ENCODE measurements at places on chromosomes 1 and 21.
A peak's percentile ranks its signal among the peaks of the same experiment; 100 is the strongest.

DNA sequence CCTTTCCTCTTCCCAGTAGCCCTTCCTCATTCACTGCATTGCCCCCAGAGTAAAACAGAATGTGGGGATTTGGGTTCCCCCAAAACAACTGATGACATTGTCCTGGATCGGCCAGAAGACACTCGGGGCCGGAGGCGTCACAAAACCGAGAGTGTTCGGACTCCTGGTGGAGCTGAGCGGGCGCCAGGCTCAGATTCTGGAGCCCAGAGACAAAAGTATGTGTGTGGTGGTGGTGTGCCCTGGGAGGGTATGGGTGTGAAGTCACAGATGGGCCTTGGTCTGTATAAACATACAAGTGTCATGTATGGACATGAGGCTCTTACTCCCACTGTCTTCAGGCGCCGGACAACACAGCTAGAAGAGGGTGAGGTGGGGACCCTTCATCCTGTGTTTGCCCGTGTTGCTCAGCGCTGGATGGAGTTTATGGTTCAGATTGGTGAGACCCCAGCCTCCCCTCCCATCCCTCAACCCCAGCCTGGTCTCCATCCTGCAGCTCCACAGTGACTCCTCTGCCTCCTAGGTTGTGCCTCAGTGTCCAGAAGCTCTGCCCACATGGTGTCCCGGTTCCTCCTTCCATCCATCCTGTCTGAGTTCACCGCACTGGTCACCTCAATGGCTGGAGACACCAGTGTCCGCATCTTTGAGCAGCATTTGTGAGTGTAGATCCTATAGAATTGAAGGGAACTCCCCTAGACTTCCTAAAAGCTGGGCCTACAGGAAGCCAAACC lies 12.4 kb downstream of the HYI start:
- DNase-seq, result no peak

DNA sequence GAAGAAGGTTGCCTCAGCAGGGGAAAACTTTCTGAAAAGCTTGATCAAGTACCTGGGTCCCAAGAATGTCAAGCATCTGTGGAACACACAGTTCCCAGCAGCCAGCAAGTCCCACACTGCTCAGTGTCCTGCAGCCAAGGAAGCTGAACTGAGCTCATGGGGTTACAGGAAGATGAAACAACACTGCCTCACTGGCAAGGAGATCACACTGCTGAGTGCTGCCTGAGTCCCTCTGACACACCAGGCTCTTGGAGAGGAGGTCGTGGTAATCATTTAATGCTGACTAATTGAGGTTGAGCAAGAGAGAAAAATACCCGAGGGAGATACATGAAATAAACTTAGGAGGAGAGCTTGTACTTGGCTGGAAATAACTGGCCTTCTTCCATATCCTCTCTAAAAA lies 75.2 kb downstream of the MPZL1 start:
- DNase-seq, result no peak

GRCh38 chr21:36980280-36981048 lies 14.0 kb upstream of the HLCS start:
- no peak for DNase-seq

- peak; percentile 44 for DNase-seq
Observed at GRCh38 chr1:117128323-117129079, 7.0 kb upstream of the TRIM45 start.

DNA sequence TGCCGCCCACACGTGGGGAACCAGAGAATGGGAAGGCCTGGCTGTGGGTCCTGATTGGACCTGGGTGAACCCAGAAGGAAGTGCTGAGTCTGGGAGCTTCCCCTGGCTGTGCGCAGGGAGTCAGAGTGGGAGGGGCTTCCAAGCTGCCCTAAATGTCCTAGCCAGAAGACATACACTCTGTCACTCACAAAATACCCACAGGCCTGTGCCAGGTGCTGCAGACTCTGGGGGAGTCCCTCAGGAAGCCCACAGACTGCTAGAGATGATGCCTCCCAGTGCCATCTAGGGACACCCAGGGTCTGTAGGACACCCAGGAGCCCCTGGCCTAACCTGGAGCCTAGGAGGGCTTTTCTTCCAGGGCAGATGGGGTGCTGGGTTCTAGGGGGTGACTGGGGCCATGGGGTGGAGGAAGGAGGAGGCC lies 33.7 kb upstream of the LRP8 start:
- DNase-seq, result no peak

DNA sequence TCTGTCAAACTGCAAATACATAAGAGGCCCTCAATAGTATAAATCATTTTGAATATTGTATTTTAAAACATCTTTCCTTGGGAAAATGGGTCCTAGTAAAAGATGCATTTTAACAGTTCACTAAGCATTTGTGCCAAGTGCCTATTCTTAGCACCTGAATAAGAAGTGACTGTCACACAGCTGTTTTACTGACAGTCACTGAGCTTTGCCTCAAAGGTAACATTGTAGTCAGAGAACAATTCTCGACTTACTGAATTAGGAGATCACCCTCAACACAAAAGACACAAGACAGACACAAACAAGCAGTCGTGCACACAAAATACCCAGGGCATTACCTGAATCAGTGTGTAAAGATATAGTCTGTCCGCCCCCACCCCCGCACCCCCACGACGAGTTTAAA lies 408 bp downstream of the ESRRG start:
- no peak for DNase-seq

DNA sequence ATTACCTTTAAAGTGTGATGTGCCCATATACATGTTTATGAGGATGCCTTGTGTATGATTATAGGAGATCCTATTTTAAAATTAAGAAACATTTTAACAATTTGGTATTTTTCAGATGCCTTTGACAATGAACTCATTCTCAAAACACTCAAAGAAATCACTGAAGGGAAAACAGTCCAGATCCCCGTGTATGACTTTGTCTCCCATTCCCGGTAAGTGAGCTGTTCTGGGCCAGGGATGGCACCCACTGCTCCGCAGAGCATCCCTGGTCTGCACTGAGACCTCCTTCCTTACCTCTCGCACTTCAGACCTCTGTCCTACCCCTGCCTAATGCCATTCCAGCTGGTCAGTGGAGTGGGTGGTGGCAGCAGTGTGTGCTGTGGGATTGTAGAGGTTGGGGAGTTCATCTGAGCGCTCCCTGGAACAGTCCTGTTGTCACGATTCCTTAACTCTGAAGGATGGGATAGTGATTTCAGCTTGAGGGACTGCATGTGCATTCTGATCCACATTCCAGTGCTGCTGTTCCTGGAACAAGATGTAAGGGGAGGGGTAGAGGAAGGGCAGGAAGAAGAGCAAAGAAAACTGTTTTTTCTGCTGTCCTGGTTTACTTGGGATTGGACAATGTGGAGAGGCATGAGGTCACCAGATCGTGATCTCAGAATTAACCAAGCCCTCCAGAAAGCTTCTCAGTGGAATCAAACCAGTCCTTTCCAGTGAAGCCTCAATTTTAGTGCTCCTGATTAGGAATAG lies 63.9 kb downstream of the UCK2 start:
- no peak for DNase-seq

GRCh38 chr1:201279313-201279712 lies 4.0 kb upstream of the PKP1 start:
- no peak for DNase-seq

DNA sequence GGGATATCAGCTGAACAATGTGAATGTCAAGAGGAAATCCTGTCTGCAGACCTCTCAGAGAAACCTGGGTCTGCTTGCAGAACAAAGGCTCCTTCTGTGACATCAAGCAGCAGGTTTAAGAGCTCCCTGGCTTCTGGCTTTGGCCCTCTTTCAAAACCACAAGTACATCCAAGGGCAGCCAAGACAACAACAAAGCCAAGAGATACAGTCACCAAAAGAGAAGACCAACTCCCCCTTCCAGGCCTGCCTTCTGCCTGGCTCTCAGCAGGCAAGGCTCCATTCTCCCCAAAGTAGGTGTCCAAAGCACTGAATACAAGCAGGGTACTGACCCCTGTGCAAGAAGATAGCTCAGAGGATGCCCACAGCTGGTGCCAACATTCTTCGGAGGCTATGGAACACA lies 11.5 kb downstream of the BCAR3 start:
- no peak for DNase-seq

DNA sequence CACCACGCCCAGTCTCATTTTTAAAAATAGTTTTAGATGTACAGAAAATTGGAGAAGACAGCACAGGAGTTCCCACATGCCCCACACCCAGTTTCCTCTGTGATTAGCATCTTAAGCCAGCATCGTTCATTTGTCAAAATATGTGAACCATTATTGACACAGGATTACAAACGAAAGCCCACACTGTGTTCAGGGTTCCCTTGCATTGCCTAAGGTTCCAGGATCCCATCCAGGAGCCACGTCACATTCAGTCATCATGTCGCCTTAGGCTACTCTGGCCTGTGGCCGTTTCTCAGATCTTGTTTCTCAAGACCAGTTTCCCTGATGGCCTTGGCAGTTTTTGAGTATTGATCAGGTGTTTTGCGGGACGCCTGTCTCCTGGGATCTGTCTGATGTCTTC lies 34.7 kb upstream of the TNFRSF1B start:
- DNase-seq, result no peak

DNA sequence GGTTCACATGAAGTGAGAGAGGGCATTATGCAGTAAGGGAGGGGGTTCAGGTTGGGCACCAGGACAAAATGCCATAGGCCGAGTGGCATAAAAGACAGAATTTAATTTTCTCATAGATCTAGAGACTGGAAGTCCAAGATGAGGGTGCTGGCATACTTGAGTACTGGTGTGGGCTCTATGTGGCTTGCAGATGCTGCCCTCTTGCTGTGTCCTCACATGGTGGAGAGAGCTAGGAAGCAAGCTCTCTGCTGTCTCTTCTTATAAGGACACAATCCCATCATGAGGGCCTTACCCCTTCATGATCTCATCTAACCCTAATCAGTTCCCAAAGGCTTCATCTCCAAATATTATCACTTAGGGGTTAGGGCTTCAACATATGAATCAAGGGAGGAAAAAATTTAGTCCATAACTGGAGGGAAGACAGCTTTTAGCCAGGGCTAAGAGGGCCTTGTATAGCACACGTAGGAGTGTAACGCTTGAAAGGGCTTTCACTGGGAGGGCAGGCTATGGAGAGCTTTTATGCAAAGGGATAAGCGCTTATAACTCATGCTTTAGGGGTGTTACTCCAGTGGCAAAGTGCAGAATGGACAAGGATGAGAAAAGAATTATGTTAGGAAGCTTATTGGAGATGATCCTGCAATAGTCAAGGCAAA lies 64.5 kb downstream of the PLPPR5 start:
- no peak for DNase-seq

GRCh38 chr1:215002471-215002870 lies 80.1 kb upstream of the KCNK2 start:
- DNase-seq, result no peak

GRCh38 chr1:1777950-1778662 lies at the start of gene NADK:
Gene NADK, minus strand, starts transcription at chr1:1778470. Its CDS starts 13,064 bp downstream, at chr1:1765406.
- peak; percentile 74 for DNase-seq

GRCh38 chr1:211033921-211034525 lies 99.9 kb downstream of the KCNH1 start:
- DNase-seq, result no peak

DNA sequence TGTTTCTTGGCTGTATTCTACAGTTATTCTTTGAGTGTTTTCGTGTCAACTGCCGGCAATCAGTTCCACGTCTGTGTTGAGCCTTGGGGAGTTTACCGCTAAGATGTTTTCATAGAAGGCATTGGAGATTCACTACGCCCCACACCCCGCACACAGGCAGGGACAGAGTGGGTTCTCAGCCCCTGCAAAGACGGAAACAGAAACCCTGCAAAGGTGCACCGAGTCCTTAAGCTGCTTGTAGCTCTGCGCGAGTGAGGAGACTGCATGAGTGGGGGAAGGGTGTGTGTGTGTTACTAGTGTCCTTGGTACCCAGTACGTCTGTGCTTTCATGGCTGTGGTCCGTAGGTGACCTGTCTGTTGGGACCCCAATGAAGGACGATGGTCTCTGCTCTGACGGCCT lies 1.9 kb downstream of the LHX4 start:
- no peak for DNase-seq

DNA sequence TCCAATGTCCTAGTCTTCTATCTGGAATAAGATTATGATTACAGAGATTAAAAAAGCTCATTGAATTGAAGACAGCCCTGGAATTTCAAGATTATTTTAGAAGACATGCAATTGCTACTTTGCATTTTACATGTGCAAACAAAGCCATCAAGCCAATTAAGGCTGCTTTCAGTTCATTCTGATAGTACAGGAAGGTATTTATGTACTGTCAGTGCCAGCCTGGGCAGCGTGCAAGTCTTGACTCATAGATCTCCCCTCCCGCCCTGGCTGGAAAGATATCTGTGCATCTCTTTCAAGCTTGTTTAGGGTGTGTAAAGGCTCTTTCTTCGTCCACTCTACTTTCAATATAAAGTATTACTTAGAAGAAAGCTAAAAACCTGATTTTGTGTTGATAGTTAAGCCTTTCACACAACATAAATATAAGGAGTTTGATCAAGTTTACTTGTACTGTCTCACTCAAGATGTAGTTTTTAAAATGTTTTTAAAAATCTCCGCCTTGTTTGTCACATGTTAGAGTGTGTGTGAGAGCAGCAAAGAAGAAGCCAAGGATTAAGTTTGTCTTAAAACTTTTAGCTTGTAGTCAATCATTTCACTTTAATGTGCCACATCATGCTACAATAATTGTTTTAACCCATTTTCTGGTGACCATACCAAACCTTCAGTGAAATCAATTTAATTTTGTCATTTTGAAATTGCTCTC lies 13.6 kb upstream of the LYPLAL1 start:
- no peak for DNase-seq

- DNase-seq, result no peak
Observed at GRCh38 chr1:32361674-32362473, 411 bp downstream of the FAM229A start.

DNA sequence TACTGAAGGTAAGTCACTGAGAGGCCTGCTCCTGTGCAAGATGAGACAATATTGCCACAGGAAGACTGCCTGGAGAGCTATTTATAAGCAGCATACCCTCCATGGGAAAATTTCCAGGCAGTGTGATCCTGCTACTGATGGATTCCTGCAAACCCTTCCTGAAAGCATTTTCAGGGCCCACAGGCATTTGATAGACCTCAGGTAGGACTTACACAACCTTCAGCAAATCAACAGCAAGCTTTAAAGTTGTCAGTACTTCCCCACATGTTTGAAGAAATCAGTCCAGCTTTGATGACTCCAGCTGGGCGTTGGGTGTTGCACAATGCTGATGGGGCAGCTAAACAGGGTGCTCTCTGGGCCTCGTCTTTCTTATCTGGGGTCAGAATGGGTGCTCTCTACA lies 108.8 kb downstream of the PLXNA2 start:
- no peak for DNase-seq

- no peak for DNase-seq
Observed at GRCh38 chr1:12745126-12745991, 641 bp upstream of the CFAP107 start.

DNA sequence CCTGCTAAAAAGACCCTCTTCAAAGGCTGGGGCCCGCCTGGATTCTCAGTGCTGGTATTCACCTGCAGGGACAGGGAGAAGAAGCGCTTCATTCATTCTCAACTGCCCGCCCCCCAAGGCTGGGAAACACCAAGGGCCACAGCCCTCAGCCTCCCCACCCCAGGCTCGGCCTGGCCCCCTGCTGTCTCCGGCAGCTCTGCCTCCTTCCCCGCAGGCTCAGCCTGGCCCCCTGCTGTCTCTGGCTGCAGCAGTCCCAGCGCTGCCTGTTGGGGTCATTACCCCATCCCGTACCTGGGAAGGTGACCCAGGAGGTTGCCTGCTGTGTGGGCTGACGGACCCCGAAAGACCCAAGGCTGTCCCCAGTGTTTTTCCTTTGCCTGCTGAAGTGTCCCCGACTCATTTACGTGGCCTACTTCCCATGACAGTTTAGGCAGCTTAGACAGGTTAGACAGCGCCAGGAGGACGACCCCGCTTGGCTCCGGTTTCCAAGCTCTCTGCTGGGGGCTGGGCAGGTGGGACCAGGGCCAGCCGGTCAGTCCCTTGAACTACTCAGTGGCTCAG lies 22.9 kb upstream of the CLSTN1 start:
- no peak for DNase-seq

- DNase-seq, result no peak
Observed at GRCh38 chr1:218546314-218546713, 201.2 kb downstream of the TGFB2 start.

GRCh38 chr1:40379785-40380452 lies 6.4 kb downstream of the SMAP2 start:
- no peak for DNase-seq

Data from CD4-positive, alpha-beta T cell treated with Interleukin-15 for 4 hours (primary cell).